Thoracic aorta (tissue), 2 donors: ENCODE measurements at places on chromosomes 6 and 20.
A peak's percentile ranks its signal among the peaks of the same experiment; 100 is the strongest.

GRCh38 chr6:20840675-20841074 is 306.4 kb downstream of the CDKAL1 start:
- DNase-seq = no peak

- DNase-seq = no peak
These were observed 851.2 kb downstream of the PHF3 start for GRCh38 chr6:64486578-64487351.

DNA sequence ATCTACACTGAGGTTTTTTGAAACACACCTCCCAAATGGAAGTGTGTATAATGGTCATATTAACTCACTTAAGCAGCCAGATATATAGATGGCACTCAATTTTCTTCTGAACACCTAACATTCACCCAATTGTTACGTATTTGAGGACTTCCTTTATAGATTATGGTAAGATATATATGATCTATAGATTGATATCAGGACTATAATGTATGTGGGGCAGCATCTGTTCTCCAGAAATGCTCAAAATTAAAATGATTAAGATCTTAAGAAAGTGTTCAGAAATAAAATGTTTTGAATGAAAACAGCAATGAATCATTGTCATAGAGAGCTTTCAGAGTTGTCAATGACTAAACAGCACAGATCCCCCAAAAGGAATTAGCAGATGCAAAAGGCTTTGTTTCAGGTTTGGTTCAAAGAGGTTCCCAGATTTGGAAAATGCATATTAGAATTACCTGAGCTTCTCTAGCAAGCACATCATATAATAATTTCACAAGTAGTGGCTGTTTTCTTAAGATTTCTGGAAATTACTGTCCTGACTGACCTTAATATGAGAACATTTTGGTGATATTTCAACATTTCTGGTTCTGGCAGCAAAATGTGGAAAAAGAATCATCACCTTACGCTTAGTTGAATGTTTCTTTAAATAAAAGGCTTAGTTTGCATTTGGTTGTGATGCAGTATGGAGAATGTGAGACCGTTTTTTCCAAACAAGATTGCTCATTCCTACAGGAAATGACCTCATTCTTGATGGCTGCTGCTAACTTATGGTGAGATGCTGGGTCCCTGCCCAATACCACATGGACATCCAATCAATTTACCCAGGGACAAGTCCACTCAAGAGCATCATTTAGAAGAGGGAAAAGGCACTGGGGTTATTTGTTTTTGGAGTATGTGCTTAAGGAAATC is 31.5 kb downstream of the TRAF3IP2 start:
- DNase-seq = peak; percentile 36

DNA sequence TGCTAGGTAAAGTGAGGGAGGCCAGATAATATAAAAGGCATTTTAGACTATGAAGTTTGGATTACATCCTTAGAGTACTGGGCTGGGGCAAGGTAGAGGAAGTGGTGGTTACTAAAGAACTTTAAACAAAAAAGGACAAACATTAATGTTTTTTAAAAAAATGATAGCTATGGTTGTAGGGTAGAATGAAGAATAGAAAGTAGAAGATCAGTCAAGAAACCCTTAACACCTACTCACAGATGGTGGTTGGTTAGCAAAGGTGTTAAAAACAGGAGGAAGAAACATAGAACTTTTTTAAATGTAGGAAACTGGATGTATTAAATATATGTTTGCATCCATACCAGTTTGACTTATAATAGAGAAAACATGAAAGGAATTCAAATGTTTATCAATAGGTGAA is 80.7 kb upstream of the ELOVL5 start:
- DNase-seq = no peak

GRCh38 chr6:36616893-36617521 is 22.8 kb downstream of the SRSF3 start:
- no peak for DNase-seq

- no peak for DNase-seq
These were observed 1.9 kb downstream of the KCNQ5 start for GRCh38 chr6:72623808-72624207.

GRCh38 chr20:42484790-42485375 is 704.8 kb downstream of the PTPRT start:
- DNase-seq = no peak

DNA sequence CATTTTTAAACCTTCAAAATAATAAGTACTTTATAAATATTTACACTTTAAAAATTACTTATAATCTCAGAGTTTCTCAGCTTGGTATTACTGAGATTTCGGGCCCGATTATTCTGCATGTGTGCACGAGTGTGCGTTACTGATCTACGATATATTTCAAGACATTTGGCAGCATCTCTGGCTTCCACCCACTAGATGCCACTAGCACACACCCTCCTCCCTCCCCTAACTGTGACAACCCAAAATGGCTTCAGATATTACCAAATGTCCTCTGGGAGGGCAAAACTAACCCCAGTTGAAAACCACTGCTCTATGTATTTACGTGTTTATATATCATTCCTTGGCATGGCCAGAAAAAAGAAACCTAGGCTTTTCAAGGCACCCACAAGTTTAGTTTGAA is 95.9 kb downstream of the FYN start:
- no peak for DNase-seq

DNA sequence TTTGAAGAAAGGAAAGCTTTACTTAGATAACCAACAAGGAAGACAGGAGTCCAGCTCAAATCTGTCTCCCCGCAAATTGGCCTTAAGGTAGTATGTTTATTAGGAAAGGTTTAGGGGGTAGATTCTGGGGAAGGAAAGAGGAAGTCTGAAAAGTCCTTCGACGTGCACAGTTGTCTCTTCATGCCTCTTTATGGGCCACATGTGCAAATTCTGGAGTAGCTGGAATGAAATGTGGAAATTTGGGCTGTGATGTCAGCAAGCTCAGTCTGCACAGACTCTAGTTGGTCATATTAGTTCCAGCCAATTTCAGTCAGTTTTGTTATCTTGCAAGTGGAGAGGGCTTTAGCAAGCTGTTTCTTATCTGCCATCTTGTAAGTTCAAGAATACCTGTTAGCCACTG is 50.1 kb downstream of the NUP153 start:
- no peak for DNase-seq

- DNase-seq = no peak
These were observed 222.1 kb upstream of the RREB1 start for GRCh38 chr6:6885521-6886170.

- no peak for DNase-seq
These were observed 101.5 kb downstream of the SYCP2 start for GRCh38 chr20:59831916-59832270.

DNA sequence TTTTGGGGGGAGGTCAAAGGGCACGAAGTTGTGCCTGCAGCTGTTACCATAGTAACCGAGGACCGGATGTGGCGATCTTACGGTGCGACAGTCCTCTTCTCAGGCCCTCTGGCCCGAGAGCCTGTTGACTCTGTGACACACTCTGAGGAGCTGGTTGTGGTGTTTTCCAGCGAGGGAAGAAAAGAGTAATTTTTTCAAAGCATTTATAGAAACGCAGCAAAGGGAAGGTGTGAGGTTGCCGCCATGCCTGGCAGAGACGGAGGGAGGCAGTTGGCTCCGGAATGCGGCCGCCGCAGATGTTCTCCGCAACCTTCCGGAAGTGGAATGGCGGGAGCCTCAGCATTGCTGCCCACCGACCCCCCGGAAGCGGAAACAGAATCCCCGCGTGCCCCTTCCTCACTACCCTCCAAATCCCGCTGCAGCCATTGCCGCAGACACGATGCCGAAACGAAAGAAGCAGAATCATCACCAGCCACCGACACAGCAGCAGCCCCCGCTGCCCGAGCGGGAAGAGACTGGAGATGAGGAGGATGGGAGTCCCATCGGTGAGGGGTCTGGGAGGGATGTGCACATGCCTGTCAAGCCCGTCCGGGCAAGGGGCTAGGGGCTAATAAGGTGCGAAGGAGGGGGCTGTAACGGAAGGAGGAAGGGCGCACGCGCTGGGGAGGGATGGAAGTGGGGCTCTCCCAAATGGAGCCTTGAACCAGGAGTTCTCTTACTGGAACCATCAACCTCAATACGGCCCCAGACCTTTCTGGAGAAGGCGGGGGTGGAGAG is at the start of gene PRR3:
Gene PRR3 (plus strand): TSS at position 390 of the 777 bp plus-strand sequence. CDS start 50 bp downstream, at position 440.
- DNase-seq = peak; percentile 82

GRCh38 chr6:11322252-11322885 is 89.9 kb upstream of the NEDD9 start:
- no peak for DNase-seq

DNA sequence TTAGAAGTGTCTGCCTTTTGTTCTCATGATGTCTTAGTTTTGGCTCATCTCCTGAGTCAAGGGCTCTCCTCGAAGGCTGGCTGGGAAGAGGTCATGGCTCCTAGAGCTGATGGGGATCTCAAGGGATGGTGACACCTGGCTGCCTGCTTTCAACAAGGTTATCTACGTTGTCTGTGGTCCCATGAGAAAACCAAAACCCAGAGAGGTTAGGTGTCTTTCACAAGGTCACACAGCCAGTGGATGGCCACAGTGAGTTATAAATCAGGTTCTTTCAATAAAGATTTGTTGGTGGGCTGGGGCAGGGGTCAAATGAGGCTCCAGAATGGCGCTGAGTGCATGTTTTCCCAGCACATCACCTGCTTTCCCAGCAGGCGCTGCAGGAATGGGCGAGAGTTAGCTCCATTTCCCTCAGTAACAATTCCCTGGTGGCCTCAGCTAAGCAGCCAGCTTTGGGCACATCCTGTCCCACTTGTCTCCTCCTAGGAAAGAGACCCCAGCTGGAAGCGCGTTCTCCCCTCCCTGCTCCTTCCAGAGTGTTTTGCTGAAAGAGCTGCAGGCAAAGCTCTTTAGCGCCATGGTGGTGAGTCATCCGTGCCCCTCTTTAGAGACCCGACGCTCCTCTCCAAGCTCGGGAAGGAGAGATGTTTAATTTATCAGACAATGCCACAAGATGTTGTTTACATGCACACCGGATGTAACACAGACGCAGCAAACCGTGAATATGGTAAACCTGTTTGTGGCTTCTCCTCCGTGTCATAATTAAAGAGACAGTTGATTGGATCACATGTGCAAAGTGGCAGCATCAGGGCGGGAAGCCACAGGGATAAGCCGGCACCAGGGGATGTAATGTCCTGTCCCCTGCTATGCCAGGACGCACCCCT is 109.7 kb downstream of the LRFN2 start:
- DNase-seq = no peak

- no peak for DNase-seq
These were observed 402 bp downstream of the ZBTB12 start for GRCh38 chr6:31901415-31901952.

DNA sequence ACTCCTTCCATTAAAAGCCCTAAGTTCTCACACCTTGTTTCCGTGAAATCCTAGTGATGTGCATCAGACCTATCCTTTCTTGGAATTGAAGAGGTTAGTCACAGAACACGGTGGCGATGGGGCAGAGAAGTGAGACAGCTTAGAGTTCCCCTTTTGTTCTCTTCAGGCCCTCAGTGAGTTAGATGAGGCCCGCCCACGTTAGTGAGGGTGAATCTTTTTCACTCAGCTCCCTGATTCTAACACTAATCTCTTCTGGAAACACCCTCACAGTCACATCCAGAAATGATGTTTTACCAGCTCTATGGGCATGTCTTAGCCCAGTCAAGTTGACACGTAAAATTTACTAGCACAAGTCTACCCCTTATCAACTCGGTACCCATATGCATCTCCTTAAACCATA is 172.7 kb upstream of the NOX3 start:
- DNase-seq = no peak

- DNase-seq = no peak
These were observed 46.7 kb downstream of the FGD2 start for GRCh38 chr6:37052027-37052628.

DNA sequence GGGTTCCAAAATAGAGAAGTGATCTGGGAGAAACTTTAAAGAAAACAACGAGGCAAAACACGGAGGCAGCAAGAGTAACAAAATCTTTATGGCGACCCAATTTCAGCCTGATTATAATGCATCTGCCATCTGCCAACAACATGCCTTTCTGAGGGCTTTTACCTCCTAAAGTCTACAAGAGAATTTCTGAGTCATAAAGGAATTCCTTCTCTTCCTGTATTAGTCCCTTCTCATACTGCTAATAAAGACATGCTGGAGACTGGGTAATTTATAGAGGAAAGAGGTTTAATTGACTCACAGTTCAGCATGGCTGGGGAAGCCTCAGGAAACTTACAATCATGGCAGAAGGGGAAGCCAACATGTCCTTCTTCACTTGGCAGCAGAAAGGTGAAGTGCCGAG is 226.6 kb downstream of the HACE1 start:
- DNase-seq = no peak

DNA sequence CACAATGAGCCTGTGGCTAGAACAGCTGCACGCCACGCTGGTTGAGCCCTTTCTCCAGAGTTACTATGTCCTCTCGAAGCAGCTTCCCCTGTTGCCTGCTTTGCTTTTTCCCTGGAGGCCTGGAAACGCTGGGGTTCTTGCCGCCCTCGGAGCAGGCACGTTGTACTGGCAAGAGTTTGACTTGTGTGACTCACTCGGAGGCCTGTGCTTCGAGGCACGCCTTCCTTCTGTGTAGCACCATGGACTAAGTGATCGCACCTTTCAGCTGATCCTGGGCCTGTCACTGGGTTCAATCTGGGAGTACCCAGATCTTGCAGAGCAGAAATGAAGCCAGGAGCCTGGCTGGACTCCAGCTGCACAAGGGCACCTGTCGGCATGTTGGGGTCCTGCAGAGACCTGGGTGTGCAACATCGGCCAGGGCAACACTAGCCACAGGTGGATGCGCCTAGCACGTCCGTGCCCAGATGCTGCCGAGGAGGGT is 5.2 kb downstream of the INSM1 start:
- DNase-seq = no peak

DNA sequence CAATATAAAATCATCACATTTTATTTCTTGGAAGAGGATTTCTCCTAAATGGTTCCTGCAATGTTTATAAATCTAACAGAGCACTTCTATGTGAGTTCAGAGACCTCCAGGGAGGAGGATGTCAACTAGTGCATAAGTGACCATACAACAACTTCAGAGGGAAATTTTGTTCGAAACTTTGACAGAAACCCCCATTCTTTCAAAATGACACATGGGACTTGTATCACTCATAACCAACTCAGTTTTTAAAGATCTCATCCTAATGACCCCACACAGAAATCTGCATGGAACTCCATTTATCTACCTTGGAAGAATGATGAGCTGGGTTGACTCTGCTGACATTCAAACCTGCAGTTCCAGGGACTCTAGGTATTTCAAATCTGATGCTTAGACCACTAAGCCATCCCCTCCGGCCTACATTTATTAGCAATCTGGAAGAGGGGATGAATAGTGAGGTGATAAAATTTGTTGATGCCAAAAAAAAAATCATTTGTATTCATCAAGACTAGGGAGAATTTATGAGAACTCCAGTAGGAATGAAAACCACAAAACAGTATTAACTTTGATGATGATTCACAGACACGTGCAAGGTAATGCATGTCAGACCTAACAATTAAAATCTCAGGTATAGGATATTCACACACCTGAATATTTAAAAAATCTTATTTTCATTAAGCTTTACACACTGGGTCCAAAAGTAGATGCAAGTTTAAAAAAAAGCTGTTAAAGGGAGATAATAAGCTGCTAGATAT is 153.0 kb downstream of the REV3L start:
- DNase-seq = no peak
